ENCODE measurements at places on chromosomes 6 and 20.

DNA sequence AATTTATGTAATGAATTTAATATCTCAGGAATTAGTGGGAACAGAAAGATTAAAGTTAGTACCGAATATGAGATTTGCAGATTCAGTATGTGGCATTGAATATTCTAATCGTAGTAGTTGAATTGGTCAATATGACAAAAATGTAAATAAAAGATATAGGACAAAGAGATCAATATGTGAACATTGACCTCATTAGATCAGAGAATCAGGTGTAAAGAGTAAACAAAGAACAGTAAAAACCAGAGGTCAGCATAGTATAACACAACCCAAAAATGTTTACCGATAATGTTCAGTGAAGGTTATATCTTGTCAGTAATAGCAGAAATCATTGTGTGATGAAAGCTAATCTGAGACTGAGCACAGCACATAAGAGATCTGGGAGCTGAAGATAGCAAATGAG lies 152.0 kb downstream of the FAM83B start:
- DNase-seq = no peak

DNA sequence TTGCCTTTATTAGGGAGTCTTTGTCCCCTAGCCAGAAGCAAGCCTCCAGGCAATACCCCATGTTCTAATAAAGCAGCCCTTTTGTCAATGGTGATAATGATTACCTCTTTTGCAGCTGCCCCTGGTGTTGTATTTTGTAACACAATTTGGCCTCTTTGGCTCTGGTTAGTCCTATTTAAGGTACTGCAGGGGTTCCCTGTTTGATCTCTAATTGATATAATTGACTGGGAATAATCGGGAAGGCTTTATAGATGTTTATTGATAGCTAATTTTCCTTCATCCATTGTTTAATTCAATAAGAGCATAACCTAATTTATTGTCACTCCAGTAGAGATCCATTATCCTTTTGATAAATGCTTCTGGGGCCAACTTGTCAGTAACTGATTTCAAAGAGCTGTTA lies 537.2 kb downstream of the PKHD1 start:
- no peak for DNase-seq

GRCh38 chr6:32774426-32774825 lies 11.1 kb upstream of the HLA-DQB2 start:
- no peak for DNase-seq

DNA sequence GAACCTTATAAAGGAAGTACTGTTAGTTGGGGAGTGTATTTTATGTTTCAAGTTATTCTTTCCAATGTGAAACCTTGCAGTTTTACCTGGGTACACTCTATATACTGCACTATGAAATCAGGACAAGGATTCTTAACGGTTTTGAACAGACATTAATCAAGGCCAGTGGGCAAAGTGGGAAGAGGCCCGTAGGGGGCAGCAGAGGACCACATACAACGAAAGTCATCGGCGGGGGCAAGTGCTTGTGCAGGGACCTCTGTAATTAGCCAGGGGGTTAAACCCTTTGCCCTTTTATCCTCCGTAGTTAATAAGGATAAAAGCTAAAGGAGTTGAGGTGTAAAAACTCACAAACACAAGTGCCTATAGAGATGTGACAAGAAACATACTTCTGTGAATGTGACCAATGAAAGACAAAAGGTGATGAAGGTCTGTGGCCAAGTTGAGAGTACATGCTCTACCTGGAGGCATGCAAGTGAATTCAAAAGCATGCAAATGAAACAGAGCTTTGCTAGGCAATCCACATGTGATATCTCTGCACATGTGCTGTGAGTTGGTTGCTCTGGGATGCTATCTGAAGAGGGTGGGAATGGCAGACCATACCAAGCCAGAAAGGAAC lies 392.7 kb upstream of the MAN1A1 start:
- DNase-seq = peak; percentile 10

DNA sequence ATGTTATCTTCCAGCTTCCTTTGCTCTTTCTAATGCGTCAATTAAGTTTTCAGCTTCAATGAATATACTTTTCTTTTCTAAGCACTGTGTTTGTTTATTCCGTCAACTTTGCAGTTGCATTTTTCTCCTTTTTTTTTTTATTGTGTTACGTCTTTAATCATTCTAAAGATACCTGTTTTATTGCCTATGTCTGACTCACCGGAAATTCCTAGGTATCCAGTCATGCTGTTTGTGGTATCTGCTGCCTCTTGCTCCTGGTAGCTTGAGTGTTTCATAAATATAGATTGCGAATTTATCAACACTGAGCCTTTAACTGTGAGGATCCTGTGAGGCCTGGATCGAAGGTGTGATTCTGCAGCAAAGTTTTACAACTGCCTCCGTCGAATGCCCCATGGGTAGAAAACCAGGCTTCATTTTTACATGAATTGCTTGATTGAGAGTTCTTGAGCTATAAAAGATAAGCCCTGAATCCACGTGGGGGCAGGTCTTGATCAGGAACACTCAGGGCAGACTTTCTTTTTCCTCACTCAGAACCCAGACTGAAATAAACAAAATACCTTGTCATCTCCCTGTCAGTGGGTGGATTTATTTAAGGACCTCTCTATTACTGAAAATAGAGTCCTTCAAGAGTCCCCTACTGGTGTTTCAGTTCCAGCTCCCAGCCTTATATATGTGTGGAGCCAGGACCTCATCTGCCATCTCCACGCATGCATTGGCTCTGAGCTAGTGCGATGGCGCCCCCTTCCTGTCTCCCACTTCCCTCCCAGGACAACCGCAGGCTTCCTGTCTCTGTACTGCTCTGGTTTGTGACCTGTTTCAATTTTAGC lies 60.1 kb upstream of the LRRC1 start:
- DNase-seq = no peak

- no peak for DNase-seq
These were observed 90.5 kb upstream of the EYA2 start for GRCh38 chr20:46804126-46804525.

GRCh38 chr20:53045941-53046340 lies 73.8 kb downstream of the TSHZ2 start:
- DNase-seq = no peak

GRCh38 chr6:104653781-104654180 lies 205.9 kb downstream of the HACE1 start:
- no peak for DNase-seq

- DNase-seq = no peak
These were observed 143.8 kb downstream of the F13A1 start for GRCh38 chr6:6176586-6177228.

DNA sequence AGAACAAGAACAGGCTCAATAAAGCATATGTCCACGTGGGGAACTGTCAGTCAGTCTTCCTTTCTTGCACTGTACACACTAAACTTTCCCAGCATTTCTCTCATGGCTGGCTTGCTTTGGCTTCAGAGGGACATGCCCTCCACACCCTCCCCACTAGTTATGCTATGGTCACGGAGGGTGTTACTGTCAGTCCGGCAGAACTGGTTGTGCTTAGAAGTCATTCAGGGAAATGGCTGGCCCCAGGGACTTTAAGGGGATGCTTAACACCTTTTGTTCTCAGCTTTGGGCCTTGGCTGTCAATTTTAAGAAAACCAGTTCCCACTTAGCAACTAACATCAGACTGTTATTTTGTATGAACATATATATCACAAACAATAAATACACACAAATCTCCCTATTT lies 55.1 kb downstream of the ELOVL5 start:
- no peak for DNase-seq

DNA sequence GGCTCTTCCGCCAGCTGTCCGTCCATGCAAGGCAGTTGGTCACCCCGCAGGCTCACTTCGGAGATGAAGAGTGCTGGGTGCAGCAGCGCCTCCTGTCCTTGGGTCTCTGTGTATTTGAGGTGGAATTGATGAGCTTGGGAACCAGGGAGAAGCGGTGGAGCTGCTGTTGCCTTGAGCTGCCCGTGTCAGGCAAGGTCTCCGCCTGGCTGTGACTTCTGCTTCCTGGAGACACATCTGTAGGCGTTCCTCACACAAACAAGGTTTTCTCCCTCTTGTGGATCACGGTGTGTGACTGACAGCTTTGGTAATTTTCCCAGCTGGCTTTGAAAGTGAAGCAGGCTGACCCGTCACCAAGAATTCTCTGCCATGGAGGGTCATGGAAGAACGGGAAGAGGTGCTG lies 2.5 kb upstream of the SLC17A9 start:
- DNase-seq = no peak

GRCh38 chr20:62666736-62667529 lies 24.6 kb downstream of the SLCO4A1 start:
- no peak for DNase-seq
